ENCODE measurements at places on chromosomes 4 and X. TPM values are rescaled to one million over a fixed set of nuclear protein-coding genes. Genes with fewer than 3 reads are reported as not detected.

The SOD3 gene
- 16.1 TPM for polyA plus RNA-seq

The CLNK gene
- polyA plus RNA-seq: 0.95 TPM

The ANXA3 gene
- polyA plus RNA-seq: 48.6 TPM

The FNIP2 gene
- 42.8 TPM for polyA plus RNA-seq

The TACC3 gene
- 55.5 TPM for polyA plus RNA-seq

The PAK3 gene
- polyA plus RNA-seq: 7.0 TPM

The NLGN3 gene
- 4.3 TPM for polyA plus RNA-seq

The FRG2 gene
- polyA plus RNA-seq: not detected

The DIPK2B gene
- polyA plus RNA-seq: 9.6 TPM

The TEC gene
- 3.3 TPM for polyA plus RNA-seq

The ADH6 gene
- 34.6 TPM for polyA plus RNA-seq

The PITX2 gene
- polyA plus RNA-seq: 5.4 TPM

GRCh38 chr4:139191373-139191772, 14.4 kb upstream of the ELF2 start:
- DNase-seq: no peak

DNA sequence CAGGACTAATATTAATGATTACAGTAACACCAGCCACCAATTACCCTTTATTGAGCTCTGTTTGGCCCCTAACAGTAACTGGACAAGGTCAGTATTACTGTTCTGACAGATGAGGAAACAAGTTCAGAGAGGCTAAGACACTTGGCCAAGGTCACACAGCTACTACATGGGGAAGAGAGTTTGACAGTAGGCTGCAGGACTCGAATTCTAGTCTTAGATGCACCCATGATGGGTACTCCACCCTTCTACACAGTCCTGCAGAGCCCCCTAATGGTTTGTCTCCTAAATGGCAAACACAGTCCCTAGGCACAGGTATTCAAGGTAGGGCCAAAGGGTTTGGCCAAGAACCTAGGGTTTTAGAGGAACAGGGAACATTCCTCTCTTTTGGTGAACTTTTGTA, 93.9 kb downstream of the NSUN7 start:
- no peak for DNase-seq

DNA sequence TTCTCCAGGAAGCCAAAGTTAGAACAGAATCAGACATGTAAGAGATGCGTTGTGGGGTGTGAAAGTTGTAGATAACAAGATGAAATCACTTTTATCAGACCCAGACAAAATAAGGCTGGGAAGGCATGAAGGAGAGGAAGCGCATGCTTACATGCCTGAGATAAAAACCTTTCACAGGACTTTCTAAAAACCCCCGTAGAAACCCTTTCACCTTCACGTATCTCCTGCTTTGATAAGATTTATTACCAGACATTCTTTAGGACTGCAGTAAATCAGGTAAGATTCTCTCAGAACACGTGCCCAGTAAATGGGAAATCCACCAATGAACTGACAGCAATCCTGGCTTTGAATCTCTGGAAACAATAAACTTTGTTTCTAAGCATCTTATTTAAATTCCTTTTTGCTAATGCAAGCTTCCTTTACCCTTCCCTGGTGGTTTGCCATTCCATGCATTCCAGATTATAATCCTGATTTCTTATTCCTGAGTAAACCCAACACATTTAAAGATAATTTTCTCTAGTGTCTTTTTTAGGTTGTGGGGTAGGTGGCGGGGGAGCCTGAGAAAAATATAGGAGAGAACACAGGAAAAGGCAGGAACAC, 254.6 kb upstream of the LDB2 start:
- no peak for DNase-seq

GRCh38 chr4:26873391-26874026, 12.9 kb downstream of the STIM2 start:
- no peak for DNase-seq

- DNase-seq: no peak
Observed at GRCh38 chrX:143536176-143536575, 18.9 kb upstream of the SPANXN3 start.

GRCh38 chr4:23058165-23058776, 365.5 kb downstream of the GBA3 start:
- no peak for DNase-seq

GRCh38 chr4:113394730-113395530, 345.5 kb downstream of the ANK2 start:
- DNase-seq: peak; percentile 89

- DNase-seq: no peak
Observed at GRCh38 chr4:85126991-85127591, 160.6 kb upstream of the WDFY3 start.

DNA sequence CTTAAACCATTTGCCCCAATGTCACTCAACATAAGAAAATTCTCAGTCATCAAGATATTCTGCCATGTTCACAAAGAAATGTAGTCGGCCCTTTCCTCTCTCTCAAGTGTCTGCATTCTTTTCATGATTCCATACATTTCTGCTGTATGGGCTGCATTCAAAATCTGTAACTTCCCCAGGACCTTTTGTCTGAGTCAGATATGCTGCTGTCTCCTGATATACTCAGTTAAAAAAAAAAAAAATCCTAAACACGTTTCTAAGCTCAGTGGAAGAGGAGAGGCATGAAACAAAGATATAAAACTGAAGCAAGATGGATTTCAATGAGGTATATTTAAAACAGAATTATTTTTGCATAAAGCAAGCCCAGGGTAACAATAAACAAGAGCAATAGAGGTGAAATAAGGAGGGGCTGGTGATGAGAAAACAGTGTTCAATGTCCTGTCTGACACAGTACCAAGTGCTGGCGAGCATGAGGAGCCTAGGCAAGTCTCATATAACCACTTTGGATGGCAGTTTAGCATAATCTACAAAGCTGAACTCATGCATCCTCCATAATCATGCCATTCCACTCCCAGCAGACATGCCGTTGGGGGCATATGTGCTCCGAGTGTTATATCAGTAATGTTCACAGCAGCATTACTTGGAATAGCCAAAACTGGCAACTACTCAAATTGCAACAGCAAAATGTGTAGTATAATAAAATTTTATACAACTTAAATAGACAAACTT, 76.7 kb downstream of the MANBA start:
- no peak for DNase-seq

DNA sequence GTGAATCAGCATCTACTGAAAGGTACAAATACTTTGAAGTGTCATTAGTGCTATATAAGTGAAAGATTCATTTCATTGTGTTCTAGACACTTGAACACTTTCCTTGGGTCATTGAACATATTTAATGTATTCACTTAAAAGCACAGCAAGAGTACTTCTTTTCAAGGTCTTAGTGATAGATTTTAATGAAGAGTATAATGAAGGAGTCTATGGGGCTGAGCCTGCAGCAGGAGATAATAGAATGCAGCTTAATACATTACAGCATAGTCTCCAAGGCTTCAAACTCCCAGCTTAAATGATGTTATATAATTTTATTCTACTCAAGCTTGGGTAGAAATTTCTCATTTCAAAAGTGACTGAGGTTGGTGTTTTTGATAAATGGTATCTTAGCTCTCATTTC, 66.1 kb upstream of the VEGFC start:
- no peak for DNase-seq

GRCh38 chr4:89129080-89129640, 17.8 kb downstream of the TIGD2 start:
- no peak for DNase-seq

DNA sequence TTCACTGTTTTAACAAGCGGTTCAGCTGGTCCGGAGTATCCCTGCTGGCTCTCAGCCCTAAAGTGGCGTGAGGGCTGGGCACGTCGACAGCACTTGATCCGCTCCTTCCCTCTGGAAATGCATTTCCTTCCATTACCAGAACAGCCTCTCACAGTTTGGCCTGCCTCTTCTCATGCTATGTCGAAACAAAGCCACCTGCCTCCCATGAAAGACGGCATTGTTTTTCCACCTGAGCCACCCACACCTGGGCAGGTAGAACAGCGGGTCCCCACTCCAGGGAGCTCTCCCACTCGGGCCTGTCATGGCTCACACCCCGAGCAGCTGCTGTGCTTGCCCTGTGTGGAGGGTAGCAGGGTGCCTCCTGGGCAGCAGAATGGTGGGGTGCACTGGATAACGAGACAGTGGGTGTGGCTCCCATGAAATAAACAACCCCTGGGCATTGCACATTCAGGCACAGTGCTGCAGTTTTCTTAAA, 86.2 kb downstream of the FHDC1 start:
- DNase-seq: no peak

GRCh38 chr4:78059524-78059889, 2.4 kb downstream of the FRAS1 start:
- peak; percentile 89 for DNase-seq

GRCh38 chr4:85154591-85154990, 188.1 kb upstream of the WDFY3 start:
- DNase-seq: no peak

DNA sequence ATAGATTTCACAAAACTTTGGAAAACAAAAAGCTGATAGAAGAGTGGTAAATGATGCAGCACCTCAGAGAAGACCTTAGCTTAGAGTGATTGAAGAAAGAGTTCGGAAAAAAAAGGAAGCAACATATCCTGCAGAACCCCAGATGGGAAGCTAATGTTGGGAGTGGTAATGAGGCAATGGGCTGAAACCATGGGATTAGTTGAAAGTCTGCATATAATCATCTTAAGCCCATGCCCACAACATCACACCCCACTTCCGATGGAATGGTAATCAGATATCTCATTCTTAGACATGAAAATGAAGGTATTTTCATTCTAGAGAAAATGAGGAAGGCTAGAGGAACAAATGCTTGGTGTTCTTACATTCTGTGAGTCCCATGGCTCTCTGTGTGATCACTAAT, 146.3 kb upstream of the ADAMTS3 start:
- no peak for DNase-seq

DNA sequence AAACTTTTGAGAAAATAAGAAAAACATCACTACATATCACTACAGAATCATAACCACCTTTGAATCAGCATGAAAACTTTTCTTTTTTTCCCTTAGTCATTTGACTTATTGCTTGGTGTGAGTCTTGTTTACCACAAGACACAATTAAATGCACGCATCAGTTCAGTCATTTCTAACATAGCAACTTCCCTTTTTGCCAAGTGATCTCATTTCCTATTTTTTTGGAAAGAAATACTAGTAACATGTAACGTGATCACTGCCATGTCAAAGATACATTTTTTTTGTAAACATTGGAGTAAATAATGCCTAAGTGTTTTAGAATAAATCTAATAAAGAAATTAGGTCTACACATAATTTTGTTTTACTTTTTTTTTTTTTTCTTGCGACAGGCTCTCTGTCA, 5.1 kb upstream of the CXCL8 start:
- DNase-seq: no peak

- no peak for DNase-seq
Observed at GRCh38 chr4:120861852-120862251, 60.7 kb downstream of the PRDM5 start.

GRCh38 chr4:113476800-113477199, 284.7 kb downstream of the CAMK2D start:
- DNase-seq: no peak

DNA sequence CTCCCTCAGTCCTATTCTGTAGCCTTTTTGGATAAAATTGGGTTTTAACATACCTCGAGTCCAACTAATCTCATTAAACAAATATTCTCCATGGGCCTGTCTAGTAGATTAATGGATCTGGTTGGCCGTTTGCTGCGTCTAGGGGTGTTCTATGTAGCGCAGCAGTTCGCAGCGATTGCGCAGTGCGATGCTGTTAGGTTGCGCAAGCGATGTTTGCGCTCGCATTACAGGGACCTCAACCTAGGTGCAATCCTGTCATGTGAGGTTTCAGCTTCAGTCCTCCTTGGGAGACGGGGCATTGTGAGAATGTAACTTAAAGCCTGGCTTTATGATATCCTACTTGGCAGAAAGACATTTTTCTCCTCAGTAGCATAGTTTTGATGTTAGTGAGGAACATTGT, 14.0 kb downstream of the OGT start:
- no peak for DNase-seq

GRCh38 chr4:123671636-123672404, 275.2 kb downstream of the SPRY1 start:
- DNase-seq: no peak

- no peak for DNase-seq
Observed at GRCh38 chr4:157600583-157600982, 380.1 kb downstream of the GRIA2 start.

GRCh38 chr4:186105647-186106321, 1.3 kb downstream of the FAM149A start:
- no peak for DNase-seq

- no peak for DNase-seq
Observed at GRCh38 chr4:76546327-76546726, 111.3 kb downstream of the SHROOM3 start.

DNA sequence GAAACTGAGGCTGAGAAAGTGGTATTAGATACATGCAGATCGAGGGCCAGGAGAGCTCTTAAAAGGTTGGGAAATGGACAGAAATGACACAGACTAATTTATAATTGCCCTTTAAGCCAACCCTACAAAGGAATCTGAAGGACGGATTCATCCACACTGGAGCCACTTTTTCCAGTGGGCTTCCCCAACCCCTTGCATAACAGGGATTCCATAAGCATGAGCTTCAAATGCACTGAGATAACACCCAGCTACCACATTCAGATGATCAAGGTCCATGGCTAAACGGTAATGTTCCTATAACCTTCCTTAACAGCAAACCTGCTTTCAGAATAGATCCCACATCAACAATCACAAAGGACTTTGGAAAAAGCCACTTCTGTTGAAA, 34.2 kb downstream of the PLAC1 start:
- DNase-seq: no peak

DNA sequence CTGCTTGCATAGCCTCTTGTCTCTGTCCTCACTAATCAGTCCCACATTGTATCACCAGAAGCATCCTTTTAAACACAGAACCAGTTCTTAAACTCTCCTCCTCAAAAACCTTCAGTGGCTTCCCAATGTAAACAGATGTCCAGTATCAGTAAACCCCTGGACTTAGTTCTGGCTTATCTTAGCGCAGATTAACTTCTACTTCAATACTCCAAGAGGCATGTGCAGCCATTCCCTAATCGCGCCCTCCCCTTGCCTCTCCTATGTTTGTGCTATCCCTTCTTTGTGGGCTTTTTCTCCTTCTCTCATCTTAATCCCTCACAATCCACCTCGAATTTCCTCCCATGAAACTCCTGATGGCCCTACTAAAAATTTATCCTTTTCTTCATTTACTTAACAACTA, 193.8 kb downstream of the FBXO8 start:
- no peak for DNase-seq

DNA sequence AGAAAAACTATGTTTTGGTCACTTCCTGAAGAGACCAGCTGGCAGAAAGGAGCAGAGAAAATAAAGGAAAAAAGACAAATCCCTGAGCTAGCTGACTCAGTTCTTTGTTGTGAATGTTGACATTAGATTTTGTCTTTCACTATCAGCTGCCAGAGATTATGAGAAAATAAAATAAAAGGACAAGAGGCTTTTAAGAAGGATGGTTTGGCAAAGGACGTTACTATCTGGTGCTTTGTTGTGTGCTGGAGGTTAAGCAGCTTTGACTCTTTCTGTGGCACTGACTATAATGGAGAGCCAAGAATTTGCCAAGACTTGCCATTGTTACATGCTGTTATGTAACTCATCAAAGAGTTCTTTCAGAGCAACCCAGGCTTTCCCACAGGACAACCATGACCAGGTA, 12.1 kb downstream of the ASB5 start:
- no peak for DNase-seq
